ENCODE measurements at places on chromosomes 11 and 22.

DNA sequence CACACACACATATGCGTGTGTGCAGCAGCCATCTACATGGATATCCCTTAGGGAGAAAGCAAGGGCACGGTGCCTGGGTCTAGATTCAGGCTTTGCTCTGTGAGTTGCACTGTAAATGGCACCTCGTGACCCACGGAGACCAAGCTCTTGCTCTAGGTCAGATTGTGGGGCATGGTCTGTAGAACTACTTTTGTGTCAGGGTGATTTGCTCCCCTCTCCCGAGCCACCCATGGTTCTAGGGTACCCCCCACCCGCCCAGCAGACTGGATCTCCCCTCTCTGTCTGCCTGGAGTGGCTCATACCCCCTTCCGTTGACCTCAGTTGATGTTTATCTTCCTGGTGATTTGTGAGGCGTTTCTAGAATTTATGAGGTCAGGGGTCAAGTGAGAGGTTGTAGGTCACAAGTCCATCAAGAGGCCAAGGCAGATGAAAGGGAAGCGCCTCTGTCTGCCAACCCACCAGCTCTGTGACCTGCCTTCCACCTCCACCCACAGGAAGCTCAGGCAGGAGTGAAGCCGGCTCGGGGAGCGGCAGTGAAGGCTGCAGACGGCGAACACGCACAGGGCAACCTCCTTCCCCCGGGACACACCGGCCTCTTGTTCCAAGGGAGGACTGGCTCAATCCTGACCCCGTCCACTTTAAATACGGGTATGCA lies 76.2 kb upstream of the TTLL12 start:
- peak; percentile 13 for DNase-seq

GRCh38 chr11:62514151-62514550 lies 32.5 kb downstream of the AHNAK start:
- no peak for DNase-seq

DNA sequence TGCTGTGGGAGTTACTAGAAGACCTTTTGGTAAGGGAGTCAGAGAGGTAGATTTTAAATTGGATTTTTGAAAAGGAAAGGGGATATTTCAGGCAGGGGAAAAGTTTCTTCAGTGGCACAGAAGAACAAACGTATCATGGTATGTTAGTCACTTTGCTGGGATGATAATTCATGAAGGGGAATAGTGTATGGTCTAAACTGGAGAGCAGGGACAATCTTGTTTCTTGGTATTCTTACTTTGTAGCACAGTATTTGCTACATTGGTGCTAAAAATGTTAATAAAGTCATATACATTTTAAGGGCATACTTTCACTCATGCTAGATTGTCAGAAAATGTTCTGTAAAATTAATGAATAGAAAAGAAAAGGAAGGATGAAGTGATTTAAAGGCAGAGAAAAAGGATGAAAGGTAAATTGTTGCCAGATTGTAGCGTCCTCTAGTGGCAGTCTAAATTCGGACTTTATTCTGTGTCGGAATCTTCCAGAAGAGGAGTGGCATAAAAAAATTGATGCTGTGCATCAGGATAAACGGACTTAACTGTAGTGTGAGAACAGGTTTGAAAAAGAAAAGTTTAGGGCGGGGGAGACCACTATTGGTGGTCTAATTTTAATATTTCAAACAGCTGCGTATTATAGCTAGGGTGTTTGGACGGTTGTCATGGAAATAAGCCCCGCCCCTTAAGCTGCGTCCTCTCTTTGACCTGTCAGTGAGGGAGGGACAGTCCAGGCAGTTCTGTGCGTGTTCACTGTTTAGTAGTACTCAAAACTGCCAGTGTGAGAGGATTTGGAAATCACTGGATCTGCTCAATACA lies at the start of gene BCO2:
BCO2 (plus strand) TSS at position 724 of the 810 bp plus-strand sequence. CDS start 90 bp downstream, outside the sequence.
- peak; percentile 35 for DNase-seq

DNA sequence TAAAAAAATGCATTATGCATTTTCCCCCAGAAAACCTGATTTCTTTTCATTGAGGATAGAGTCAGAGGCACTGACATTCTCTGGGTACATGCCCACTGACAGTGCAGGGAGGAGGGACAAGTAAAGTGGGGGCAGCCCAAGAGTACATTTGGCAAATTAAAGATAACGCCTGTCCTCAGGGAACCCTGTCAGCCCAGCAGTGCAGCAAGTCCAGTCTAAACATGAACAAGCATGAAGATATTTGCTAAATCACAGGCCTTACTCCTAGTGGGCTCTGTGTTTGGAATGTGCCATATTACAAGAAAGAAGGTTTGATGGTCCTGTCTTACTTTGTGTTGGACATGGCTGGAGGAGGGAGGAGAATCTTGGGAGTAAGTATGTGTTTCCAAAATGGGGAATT lies 37.9 kb downstream of the AMOTL1 start:
- DNase-seq, result no peak

DNA sequence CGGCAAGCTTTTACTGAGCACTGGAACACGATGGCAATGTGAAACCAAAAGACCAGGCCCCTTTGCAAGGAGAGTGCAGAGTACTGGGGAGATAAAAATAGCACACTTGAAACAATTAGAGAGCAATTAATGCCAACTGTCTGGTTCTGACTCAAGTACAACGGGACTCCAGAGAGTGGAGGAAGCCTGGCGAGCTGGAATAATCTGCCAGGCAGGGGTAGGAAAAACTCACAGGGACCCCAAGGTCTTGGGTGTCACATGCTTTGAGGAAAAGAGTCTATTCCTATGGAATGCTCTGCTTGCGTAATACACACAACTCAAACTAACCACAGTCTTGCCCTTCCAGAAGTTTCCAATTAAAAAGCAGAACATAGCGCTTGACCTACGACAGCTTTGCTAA lies 113.0 kb upstream of the CLMP start:
- no peak for DNase-seq

GRCh38 chr11:67996051-67996450 lies 7.8 kb downstream of the UNC93B1 start:
- DNase-seq, result no peak

DNA sequence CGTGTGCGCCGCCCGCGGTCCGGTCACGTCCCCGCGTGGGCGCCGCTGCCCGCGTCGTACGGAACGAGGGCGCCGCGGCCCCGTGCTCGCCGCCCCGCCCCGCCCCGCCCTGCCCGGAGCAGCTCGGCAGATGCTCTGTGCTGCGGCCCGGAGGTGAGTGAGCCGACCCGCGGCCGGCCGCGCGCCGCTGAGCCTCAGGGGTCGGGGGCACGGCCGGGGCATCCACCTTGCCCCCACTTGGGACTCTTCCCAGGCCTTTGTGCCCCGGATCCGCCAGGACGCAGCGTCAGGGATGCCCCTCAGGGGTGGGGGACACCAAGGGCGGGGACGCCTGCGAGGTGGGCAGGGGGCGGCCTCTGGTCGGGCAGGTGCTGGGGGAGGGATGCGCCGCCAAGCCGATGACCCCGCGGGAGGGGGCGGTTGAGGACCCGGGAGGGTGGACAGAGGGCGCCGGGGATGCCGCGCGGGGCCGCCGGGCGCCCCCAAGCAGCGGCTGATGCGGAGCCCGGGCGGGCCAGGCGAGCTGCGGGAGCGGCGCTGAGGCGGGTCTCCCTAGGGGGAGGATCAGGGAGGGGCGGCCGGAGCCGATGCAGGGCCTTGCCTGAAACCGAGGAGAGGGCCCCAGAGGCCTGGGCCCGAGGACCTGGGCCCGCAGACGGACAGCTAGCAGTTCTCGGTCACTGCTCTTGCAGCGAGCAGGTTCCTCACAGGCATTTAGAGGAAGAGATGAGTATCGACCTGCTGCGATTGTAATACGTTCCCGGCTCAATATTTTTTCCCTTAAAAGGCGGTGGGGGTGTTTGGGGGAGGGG lies at the start of gene GNAZ:
GNAZ (plus strand) TSS at position 102 of the 812 bp plus-strand sequence. CDS start 25,177 bp downstream, outside the sequence.
- DNase-seq, result no peak

GRCh38 chr11:106418791-106419190 lies 341.3 kb downstream of the AASDHPPT start:
- no peak for DNase-seq

DNA sequence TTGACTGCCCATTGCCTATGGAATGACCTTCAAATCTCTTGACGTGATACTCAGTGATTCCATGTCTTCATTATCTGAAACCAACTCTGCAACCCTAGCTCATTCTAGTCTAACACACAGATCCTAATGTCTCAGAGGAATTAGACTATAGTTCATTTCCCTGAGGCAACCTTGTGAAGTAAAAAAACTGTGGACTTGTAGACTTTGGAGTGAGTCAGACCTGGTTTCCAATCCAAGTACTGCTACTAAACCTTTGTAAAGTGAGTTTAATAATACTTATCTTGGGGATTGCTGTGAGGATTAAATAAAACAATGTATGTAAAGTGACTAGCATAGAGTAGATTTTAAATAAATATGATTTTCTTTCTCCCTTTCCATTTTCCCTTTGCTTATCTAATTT lies 226.1 kb downstream of the BLID start:
- DNase-seq, result no peak

DNA sequence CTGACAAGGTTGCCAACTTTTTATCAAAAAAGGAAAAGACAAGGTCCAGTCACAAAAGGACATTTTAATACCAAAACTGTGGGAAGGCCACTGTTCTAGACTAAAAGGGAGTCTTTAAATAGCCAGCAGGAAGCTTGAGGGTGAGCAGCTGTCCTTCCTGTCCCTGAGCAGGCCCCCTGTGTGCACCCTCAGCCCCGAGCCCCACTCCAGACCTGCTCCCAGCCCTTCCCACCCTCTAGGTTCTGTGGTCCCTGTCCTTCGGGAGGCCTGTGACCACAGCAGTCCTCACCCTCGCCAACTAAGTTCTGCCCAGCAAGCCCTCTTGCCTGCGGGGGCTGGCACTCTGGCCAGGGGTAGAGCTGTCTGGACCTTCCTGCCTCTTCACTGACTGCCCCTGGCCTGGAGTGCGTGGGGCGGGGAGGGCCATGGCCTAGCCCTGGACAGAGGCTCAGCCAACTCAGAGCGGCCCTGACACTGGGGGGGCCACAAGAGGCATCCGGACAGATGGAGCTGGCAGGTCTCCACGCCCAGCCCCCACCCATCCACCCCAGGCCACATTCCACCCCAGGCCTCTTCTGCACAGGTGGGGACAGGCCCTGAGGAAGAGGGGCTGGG lies 1.6 kb upstream of the PLXNB2 start:
- no peak for DNase-seq

- DNase-seq, result no peak
Observed at GRCh38 chr11:125724125-125724524, 22.0 kb upstream of the PATE1 start.

GRCh38 chr11:64519541-64519940 lies 71.5 kb upstream of the SLC22A12 start:
- DNase-seq, result no peak

- no peak for DNase-seq
Observed at GRCh38 chr11:1682225-1682905, 14.6 kb upstream of the KRTAP5-6 start.

DNA sequence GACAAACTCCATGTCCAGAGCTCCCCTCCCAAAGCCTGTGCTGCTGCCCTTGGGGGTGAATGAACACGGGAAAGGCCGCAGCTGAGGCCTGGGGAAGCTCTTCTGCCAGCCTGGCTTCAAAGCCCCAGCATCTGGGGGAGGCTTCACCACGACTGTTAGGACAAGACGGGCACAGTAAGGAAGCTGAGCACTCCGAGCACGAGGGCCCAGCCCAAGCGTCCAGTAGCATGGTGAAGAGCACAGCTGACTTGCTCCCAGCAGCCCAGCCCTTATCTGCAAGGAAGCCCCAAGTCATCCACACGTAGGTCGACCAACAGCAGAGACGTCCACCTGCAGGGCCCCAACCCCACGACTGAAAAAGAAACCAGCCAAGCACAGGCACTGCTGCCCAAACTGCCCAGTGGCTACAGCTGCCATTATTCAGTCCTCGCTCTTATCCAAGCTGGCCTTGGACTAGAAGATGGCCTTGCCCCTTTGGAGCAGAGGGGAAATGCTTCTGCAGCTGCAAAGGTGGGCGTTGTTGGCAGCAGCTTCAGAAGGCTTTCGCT lies 62.5 kb downstream of the SHANK2 start:
- DNase-seq, result no peak

Data from stimulated activated effector memory CD8-positive, alpha-beta T cell treated with anti-CD3 and anti-CD28 coated beads, Interleukin-12 subunit alpha, Interleukin-12 subunit beta, amount 100 ng/mL, for 72 hours (primary cell).